ENCODE measurements at places on chromosomes 6 and 20.

DNA sequence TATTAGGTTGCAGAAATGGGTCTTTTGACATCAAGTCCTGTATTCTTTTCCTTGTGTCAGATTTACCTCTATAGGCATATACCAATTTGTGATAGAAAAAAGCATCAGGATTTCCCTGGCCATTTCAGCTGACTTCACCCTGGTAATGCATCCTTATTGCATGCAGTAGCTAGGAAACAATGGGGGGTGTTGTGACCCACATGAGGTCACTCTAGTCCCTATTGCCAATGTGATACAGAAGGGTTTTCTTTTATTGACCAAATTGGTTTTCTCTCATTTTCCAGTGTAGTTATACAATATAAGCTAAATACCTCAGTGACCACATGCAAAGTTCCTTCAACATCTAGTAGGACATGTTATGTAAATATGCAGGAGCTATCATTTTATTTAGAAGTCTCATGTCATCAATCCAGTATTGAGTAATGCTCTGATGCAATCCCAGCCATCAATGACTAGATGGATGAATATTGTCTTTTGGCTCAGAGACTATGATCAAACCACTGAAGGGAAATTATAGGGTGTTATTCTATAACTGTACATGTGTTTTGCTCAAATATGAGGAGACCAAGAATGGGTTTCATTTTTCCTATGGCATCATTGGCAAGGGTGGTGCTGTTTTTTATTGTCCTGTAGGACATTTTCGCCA lies 177.7 kb downstream of the KLHL32 start:
- DNase-seq = no peak

GRCh38 chr6:13159300-13159699 lies 169.0 kb downstream of the TBC1D7 start:
- DNase-seq = no peak

GRCh38 chr6:14537030-14537429 lies 419.5 kb downstream of the CD83 start:
- no peak for DNase-seq

- DNase-seq = no peak
Observed at GRCh38 chr6:64266351-64266821, 630.8 kb downstream of the PHF3 start.

DNA sequence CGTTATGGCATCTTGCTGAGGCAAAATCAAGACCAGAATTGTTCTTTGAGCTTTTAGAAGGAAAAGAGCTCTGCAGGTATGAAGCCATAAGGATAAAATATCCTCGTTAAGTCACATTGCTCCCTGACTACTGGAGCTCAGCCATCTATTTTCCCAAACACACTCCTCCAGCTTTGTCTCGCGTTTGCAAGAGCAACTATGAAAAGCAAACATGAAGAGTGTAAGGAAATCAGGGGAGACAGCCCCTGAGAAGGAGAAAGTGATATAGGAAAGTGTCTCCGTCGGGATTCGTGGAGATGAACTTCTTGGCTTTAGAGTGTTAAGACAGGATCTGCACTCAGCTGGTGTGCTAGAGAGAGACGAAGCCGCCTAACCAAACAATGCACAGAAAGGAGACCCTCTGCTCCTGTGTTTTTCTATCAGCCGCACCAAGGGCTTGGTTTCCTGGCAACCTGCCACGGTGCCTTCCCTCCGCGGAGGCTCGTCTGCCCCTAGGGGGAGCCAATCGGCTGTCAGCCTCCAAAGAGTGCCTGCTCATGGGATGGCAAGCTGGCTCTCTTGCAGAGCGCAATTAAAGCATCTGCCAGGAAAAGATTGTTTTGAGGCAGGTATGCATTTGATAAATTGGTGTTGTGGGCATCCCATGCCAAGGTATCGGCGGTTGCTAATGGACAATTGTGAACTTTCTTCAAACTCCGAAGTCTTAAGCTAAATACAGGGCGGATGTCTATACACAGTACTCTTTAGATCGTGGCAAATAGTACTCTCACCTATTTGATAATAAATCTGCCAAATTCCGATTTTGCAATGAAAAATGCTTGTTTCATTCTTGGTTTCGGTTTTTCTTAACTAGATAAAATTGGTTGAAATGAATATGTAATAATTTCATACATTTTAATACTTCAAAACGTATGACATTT lies 603.2 kb downstream of the RNF144B start:
- no peak for DNase-seq

DNA sequence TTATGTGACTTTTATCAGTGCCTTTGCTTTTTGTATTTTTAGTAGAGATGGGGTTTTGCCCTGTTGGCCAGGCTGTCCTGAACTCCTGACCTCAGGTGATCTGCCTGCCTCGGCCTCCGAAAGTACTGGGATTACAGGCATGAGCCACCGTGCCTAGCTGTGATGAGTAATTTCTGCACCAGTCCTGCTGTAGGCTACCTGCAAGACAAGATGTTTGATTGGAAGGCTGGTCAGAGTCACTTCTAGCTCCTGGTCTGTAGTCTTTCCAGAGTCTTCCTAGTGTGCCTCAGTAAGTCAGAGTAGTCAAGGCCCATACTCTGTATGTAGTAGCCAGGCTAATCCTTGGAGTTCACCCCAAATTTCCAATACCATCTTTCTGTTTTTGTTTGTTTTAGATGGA lies 8.9 kb downstream of the TIAM2 start:
- DNase-seq = no peak

DNA sequence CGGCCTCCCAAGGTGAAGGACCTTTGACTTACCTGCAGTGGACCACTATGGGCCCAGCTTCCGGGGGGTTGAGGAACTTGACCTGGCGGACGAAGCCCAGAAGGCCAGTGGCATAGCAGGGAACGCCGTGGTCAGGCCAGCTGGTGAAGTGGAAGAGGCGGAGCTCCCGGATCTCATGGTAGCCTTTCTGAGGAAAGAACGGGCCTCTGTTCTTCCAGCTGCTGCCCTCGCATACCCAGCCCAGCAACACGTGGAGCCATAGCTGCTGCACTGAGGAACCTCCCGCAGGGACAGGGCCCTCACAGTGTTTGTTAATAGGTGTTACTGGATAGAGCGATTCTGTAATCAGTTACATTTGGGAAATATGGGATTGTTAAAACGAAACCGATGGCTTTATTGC lies 492.1 kb upstream of the CHD6 start:
- DNase-seq = no peak

GRCh38 chr20:59955131-59955796 lies 3.0 kb upstream of the CDH26 start:
- no peak for DNase-seq

DNA sequence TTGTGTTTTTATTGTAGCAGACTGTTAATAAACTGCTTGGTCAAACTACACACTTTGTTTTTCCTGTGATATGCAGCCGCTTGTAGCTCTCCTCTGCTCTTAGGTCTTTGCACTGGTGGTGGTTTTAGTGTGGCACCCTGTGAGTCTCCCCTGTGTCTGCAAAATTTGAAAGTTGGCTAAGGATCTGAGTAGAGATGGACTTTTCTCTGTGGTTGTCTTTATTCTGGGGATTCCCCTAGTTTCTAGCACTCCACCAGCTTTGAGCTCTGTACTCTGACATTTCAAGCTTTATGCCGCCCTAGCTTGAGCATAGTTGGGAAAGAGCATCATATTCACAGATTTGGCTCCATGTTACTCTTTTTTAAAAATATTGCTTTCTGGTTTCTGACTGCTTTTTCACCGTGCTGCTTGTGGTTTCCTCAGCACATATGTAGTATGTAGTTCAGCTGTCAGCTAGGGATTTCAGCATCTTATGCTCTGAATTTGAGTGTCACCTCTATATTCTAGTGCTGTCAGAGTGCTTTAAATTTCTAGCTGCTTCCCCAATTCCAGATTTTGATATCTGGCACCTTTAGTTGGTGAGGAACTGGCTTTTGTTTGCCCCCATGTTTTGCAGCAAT lies 25.4 kb downstream of the CDYL start:
- DNase-seq = no peak
